Stimulated activated naive CD8-positive, alpha-beta T cell treated with anti-CD3 and anti-CD28 coated beads, Interleukin-15, Interleukin-2, amounts not matched to agents 100 U/mL and 50 U/mL, for 24 hours (primary cell): ENCODE measurements at places on chromosomes 5 and 9.

GRCh38 chr5:165881259-165881658, 2375.8 kb downstream of the MAT2B start:
- DNase-seq = no peak

DNA sequence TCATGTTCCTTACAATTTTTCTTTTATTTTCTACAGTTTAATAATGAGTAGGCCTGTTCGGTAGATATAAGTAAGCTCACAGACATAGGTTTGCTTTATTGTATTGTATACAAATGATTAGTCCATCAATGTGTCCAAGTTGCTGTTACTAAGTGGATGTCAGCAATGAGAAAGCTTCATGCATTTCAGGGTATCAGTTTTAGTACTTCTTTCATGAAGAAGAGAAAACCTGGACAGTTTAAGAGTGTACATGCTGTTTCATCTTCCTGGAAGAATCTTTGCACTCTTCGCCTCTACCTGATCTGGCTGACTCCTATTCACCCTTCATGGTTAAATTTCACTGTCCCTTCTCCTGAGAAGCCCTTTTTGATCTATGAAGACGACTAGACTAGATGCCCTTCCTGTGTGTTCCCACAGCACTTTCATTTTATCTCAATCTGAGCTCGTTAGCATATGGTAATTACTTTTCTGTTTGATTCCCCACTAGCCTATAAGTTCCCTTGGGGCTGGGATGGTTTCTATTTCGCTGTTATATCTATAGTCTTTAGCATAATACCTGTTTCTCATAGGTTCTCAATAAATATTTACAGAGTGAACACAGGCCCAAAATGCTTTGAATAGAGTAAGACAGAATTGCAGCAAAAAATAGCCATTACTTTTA, 70.7 kb downstream of the CETN3 start:
- no peak for DNase-seq

GRCh38 chr5:78587081-78587774, 61.3 kb downstream of the LHFPL2 start:
- DNase-seq = no peak

DNA sequence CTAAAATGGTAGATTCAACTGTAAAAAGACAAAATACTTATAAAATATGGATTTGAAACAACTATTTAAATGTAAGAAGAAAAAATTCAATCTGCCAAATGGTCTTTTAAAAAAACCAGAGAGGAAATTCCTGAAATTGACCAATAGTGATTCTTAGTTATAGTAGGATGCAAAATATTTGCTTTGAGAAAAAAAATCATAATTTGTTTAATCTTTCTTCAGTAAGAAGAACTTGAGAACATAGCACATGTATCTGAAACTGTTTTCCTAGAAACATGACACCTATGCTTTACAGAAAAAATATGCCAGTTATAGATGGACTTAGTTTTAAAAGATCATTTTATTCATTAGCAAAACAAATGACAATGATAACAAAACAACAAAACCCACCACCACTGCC, 186.9 kb upstream of the CD180 start:
- no peak for DNase-seq

- no peak for DNase-seq
Observed at GRCh38 chr9:76855015-76855414, 50.9 kb downstream of the PRUNE2 start.

- no peak for DNase-seq
Observed at GRCh38 chr9:128190516-128191405, 611 bp downstream of the CIZ1 start.
